H4 (cell line): ENCODE measurements at places on chromosomes 1 and 21. TPM values are rescaled to one million over a fixed set of nuclear protein-coding genes. Genes with fewer than 3 reads are reported as not detected.

DNA sequence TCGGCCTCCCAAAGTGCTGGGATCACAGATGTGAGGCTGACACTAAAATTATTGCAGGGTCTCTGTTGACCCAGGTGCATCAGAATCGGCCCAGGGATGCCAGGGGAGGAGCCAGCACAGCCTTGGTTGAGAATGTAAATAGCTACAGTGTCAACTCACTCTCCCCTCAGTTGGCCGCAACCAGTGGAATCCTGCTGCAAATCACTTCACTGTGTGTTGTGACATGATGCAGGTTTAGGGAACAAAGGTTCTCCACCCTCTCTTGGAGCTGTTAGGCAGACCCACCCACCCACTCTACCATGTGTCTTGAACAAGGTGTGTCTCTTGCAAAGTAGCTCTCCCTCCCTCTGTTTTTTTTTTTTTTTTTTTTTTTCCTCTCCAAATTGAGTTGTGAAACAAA lies 60.5 kb upstream of the SOD1 start:
- no peak for DNase-seq

GRCh38 chr1:151859891-151860293 lies 6.4 kb upstream of the THEM5 start:
- DNase-seq, result no peak

- peak; percentile 71 for DNase-seq
These were observed 47.9 kb downstream of the ELF3 start for GRCh38 chr1:202058001-202058908.

Gene TNFRSF4
- total RNA-seq, result not detected in 2 replicates

GRCh38 chr1:27632387-27633297 lies 2.3 kb downstream of the FGR start:
- DNase-seq, result no peak

Gene HSD3B2
- not detected in 2 replicates for total RNA-seq

Gene ASCL5
- not detected in 2 replicates for total RNA-seq

Gene ADORA3
- not detected in 2 replicates for total RNA-seq

Gene SPATA17
- total RNA-seq, result 0.27 and 0.39 TPM in 2 replicates

Gene KRTAP12-2
- not detected in 2 replicates for total RNA-seq

- DNase-seq, result peak; percentile 78
These were observed 2.2 kb upstream of the KANK4 start for GRCh38 chr1:62321446-62321845.

Gene HSPG2
- 7.9 and 8.9 TPM in 2 replicates for total RNA-seq

Gene HCRTR1
- total RNA-seq, result not detected in 2 replicates

- DNase-seq, result no peak
These were observed 19.6 kb upstream of the SLC26A9 start for GRCh38 chr1:205962821-205963221.

DNA sequence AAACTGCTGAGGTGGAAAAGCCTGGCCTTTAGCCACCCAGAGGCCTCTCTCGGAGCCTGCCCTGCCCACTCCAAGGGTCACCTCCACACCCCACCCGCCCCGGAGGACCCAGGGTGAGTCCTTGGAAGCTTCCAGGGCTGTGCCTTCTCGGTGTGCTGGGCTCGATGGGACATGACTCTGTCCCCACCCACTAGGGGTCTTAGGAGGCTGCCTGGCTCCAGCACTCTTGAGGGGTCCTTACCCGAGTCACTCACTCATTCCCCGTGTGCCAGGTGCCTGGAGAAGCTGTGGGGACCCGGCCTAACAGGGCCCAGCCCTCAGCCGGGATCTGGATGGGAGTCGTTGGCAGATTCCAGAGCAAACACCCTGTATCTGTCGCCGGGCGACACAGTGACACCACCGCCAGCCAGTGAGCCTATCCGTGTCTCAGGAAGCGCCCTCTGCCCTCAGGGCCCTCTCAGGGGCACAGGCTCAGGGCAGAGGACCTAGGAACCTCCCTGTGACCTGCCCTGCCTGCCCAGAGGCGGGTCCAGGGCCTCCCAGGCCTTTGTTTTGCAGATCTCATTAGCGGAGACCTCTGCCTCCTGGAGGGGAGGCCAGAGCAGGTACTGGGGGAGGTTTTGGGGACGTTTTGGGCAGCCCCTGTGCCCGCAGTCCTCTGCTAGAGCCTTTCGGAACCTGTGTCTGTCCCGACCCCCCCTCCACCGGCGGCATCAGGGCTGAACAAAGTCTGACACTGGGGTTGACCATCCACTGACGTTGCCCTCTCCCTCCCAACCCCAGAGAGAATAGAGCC lies 3.1 kb upstream of the PRKCZ start:
- no peak for DNase-seq

DNA sequence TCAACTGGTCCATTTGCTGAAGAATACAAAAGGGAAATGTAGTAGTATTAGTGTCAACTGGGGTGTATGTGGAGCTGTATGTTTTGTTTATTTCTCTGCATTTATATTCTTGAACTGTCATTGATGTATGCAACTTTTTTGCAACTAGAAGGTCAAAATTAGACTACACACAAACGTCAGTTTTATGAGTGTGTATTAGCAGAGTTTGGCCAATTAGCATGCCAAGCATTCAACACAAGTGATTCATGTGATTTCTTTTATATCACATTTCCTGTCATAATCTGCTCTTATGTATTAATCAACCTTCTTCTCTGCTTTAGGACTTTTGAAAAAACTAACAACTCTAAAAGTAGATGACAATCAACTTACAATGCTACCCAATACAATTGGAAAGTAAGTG lies 211.1 kb downstream of the LRRC40 start:
- no peak for DNase-seq

DNA sequence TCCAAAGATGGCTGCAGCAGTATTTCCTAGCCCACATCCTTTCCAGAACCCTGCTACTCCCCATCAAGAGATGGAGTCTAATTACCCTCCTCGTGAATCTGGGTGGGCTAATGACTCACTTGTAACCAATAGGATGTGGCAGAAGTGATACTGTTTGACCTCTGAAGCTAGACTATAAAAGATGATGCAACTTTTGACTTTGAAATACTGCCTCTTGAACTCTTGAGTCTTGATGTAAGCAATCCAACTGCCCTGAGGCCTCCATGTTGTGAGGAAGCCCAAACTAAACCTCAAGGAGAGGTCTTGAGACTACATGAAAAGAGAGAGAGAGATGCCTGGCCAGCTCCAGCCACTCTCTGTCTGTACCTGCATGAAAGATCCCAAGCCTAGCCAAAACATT lies 29.5 kb downstream of the LMO4 start:
- DNase-seq, result peak; percentile 8
